ENCODE measurements at places on chromosomes 1 and 21.

- no peak for DNase-seq
These were observed 299.2 kb downstream of the LTN1 start for GRCh38 chr21:28693476-28693875.

DNA sequence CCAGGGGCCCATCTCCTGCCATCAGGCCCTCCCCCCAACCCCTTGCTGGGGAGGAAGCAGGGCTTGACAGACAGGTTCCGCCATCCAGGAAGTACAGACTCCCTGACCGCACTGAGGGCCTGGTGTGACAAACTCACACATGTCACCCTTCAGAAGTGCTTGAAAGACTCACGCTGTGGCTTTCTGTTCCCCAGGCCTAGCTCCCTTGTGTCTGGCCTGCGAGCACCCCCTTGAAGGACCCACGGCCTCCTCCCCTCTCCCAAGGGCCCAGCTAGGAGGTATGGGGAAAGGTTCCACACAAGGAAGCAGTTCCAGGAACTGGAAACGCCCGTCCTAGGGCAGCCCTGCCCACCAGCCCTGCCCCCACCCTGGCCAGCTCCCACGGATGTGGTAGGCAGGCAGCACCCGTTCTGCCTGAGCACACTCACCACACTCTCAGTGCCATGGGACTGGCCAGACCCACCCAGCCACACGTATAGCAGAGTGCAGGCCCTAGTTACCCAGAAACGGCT is 26.7 kb downstream of the SLC2A1 start:
- peak; percentile 75 for DNase-seq

DNA sequence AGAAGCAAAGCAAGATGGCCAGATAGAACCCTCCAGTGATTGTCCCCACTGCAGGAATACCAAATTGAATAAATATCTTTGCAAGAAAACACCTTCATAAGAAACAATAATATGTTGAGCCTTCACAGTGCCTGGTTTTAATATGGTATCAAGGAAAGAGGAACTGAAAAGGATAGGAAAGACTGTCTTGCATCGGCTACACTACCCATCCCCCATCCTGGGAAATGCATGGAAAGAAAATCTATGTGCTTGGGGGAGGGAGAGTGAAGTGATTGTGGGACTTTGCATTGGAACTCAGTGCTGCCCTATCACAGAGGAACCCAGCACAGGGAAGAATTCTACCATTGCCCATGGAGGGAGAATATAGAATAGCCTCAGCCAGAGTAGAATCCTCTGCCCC is 28.6 kb upstream of the AK5 start:
- no peak for DNase-seq

DNA sequence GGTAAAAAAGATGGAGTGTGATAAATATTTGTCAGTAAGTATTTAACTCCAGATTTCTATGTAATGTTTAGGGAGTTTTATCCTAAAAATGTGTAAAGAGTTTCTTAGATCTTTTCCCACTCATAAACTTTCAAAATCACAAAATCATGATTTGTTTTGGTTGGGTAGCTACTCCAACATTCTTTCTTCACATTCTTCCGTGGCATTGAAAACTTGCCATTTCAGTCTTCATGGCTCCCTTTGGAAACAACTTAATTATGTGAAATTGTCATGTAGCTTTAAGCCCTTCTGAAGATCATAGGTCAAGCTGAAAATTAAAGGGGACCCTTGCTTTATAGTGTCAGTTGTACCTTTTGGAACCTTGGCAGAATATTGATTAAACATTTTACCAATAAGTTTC is 73.2 kb downstream of the ADGRL2 start:
- DNase-seq = no peak

DNA sequence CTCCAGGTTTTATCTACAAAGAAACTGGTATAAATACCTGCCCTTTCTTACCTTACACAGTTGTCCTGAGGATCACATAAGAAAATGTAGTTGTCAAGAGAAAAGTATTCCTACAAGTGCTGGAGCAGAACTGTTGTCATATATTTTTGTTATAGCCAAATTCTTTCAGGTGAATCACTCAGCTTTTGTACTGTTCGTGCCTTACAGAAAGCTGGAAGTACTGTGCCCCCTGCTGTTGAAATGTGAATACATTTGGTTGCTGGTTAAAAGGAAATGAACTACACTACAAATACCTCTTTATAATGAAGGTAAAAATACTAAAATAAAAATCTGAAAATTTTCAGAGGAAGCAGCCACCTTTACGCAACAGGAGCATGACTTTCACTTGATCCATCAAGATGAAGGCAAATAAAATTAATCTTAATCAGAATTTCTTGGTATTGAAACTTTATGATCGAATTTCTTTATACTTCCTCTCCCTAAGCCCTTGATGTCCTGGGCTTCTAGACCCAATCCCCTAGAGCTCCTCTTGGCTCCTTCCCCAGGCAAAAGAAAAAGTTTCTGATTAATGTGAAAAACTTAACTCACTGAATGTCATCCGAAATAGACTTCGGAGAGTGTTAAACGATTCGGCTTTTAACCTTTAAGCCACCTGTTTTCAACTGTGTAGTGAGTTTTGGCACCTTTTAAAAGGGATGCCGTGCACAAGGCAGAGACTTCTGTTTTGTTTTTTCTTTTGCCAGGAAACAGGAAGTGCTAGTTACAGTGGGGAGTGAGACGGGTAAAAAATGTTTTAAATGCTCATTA is 12.5 kb downstream of the CHML start:
- DNase-seq = peak; percentile 14

Measured in activated naive CD4-positive, alpha-beta T cell treated with Interleukin-2 at 50 U/mL for 16 hours (primary cell).